ENCODE measurements at places on chromosomes 5 and 9. TPM values are rescaled to one million over a fixed set of nuclear protein-coding genes. Genes with fewer than 3 reads are reported as not detected.
A peak's percentile ranks its signal among the peaks of the same experiment; 100 is the strongest.

GRCh38 chr9:95923794-95924193 lies 48.3 kb downstream of the ERCC6L2 start:
- H3K36me3 ChIP-seq: peaks cover 18% of the 10 kb centered on the region
- no peaks in the 10 kb centered on the region for H3K27me3 ChIP-seq
- no peak overlapping the region for H3K4me3 ChIP-seq

DNA sequence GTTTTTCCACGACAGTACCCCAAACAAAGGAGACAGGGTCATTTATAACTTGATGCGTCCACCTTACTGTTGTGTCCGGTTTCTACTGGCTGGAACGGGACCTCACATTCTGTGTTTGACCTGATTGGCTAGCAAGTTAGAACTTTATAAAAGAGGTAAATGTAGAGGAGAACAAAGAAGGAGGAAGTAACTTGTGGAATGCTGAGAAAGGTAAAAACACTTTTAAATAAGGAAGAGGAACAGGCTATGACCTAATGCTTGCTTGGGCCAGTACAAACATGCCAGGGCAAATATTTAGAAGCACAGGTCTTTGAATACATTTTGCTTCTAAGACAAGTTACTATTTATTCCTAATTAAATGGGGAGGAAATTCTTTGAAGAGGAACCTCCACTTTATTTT lies 251.6 kb downstream of the KIAA0825 start:
- no peaks in the 10 kb centered on the region for H3K27me3 ChIP-seq
- no peaks in the 10 kb centered on the region for H3K36me3 ChIP-seq
- H3K4me3 ChIP-seq: no peak overlapping the region
- no peaks in the 10 kb centered on the region for H3K4me1 ChIP-seq

- no peak overlapping the region for H3K27ac ChIP-seq
- no peaks in the 10 kb centered on the region for H3K4me1 ChIP-seq
- no peak for DNase-seq
- no peak overlapping the region for H3K4me3 ChIP-seq
Measured at GRCh38 chr5:80060966-80061365, 25.8 kb downstream of the THBS4 start.

GRCh38 chr9:89577363-89577762 lies 27.4 kb upstream of the GADD45G start:
- no peak overlapping the region for H3K27ac ChIP-seq
- no peak for DNase-seq
- H3K36me3 ChIP-seq: no peaks in the 10 kb centered on the region

GRCh38 chr5:142870532-142871362 lies 100.6 kb downstream of the ARHGAP26 start:
- H3K27ac ChIP-seq: no peak overlapping the region
- H3K27me3 ChIP-seq: no peaks in the 10 kb centered on the region
- no peak overlapping the region for H3K4me3 ChIP-seq
- no peak for DNase-seq
- no peaks in the 10 kb centered on the region for H3K36me3 ChIP-seq

DNA sequence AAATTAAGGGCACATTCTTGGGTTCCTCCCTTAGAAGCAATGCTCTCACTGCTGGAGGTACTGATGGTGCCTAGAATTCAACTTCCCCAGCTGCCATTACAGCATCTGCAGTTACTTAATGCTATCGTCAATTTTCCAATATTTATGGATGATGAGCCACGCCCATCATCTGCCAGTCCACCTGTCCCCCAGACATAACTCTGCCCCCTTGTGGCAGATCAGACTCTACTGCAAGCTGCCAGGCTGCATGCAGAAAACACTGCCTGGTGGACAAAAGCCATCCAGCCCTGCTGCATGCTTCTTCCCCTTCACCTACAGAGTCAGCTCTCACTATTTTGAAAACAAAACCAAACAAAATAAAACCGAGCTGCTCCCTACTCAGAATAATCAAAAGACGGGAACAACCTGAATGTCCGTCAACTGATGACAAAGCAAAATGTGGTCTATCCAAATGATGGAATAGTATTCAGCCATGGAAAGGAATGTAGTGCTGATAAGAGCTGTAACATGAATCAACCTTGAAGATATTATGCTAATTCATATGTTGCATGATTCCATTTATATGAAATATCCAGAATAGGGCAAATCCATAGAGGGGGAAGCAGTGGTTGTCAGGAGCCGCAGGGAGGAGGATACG lies 66.4 kb downstream of the RETREG1 start:
- DNase-seq: peak; percentile 60
- no peaks in the 10 kb centered on the region for H3K4me1 ChIP-seq
- H3K27me3 ChIP-seq: no peaks in the 10 kb centered on the region
- H3K4me3 ChIP-seq: no peak overlapping the region
- H3K27ac ChIP-seq: no peak overlapping the region
- no peaks in the 10 kb centered on the region for H3K36me3 ChIP-seq

NNT gene
- total RNA-seq: 19.6 TPM

DNA sequence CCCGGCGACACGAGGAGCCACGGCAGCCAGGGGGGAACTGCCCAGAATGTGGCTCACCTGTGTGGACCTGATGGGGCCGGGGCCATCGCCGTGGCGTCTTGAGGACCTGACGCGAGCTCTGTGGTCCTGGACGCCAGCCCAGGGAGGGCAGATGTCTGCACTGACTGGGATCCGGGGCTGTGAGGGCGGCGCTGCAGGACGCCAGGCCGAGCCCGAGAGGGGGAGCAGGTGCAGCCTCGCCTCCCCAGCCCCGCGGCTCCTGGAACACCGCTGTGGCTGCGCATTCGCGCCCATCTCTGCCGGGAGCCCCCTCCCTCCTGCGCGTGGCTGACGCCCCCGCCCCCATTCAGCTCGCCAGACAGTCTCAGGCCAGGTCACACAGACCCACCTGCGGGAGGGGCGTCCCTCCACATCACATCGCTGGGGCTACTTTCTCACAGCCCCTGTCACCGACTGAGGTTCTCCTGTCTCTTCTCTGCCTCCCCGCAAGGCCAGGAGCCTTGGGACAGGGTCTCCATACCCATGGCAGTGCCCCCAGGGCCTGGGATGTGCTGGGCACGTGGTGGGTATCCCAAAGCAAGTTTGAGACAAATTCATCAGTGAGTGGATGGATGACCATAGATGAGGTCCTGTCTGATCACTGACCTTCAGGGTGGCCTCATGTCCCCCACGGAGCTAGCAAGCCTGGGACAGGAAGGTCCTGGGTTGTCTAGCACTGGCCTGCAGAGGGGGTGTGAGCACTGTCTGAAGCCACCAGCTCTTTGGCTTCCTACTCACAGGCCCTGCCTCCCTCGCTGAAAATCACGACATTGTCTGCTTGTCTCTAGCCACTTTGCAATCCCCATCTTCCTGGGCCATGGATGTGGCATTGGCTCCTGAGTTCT lies 47.3 kb downstream of the RASGEF1C start:
- no peak overlapping the region for H3K4me3 ChIP-seq
- H3K27me3 ChIP-seq: no peaks in the 10 kb centered on the region
- no peak overlapping the region for H3K27ac ChIP-seq

DNA sequence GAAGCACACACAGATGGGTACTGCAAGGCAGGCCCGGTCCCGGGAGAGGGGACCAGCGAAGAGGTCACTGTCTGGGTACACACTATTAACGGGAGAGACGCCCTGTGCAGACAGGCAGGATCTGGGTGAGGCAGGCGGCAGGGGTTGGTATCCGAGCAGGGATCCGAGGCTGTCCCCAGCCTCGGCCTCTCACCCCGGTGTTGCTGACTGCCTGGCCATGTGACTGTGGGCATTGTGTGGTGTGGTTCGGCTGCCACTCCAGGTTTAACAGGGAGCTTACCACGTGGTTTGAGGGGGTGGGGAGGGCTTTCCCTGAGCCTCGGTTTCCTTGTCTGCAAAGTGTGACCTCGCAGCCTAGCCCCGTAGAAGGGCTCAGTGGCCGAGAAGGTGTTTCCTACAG lies 11.1 kb upstream of the RALGDS start:
- H3K4me1 ChIP-seq: no peaks in the 10 kb centered on the region
- no peak overlapping the region for H3K27ac ChIP-seq
- H3K27me3 ChIP-seq: no peaks in the 10 kb centered on the region

FOXD1 gene
- total RNA-seq: 0.73 TPM

DNA sequence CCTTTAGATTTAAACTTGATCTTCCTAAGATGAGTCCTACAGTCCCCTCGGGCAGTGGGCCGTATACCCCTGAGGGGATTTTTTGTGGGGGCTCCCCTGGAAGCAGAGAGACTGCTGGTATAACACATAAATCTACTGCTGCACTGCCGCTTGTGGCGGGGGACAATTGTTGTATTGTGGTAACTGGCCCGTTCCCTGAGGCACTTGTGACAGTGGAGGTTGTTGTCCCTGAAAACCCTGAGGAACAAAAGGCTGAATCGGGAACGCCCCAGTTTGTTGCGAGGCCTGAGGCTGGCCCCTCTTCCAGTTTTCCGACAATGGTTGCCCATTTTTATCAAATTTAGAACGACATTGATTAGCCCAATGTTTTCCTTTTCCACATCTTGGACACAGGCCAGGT lies 4.7 kb upstream of the TMEM141 start:
- H3K27me3 ChIP-seq: no peaks in the 10 kb centered on the region
- no peak overlapping the region for H3K27ac ChIP-seq
- no peak for DNase-seq
- H3K4me3 ChIP-seq: no peak overlapping the region
- no peaks in the 10 kb centered on the region for H3K36me3 ChIP-seq

GRCh38 chr9:107299437-107299836 lies 16.4 kb downstream of the RAD23B start:
- H3K27me3 ChIP-seq: no peaks in the 10 kb centered on the region
- no peak overlapping the region for H3K27ac ChIP-seq
- H3K36me3 ChIP-seq: 0 out of 2 replicates have a peak, but pooled peaks cover 2% of the 10 kb centered on the region
- no peak overlapping the region for H3K4me3 ChIP-seq

- H3K27ac ChIP-seq: no peak overlapping the region
- DNase-seq: no peak
- no peaks in the 10 kb centered on the region for H3K4me1 ChIP-seq
- H3K27me3 ChIP-seq: no peaks in the 10 kb centered on the region
Measured at GRCh38 chr9:126450668-126451205, 124.1 kb downstream of the MVB12B start.

AFF4 gene
- total RNA-seq: 61.4 TPM

DNA sequence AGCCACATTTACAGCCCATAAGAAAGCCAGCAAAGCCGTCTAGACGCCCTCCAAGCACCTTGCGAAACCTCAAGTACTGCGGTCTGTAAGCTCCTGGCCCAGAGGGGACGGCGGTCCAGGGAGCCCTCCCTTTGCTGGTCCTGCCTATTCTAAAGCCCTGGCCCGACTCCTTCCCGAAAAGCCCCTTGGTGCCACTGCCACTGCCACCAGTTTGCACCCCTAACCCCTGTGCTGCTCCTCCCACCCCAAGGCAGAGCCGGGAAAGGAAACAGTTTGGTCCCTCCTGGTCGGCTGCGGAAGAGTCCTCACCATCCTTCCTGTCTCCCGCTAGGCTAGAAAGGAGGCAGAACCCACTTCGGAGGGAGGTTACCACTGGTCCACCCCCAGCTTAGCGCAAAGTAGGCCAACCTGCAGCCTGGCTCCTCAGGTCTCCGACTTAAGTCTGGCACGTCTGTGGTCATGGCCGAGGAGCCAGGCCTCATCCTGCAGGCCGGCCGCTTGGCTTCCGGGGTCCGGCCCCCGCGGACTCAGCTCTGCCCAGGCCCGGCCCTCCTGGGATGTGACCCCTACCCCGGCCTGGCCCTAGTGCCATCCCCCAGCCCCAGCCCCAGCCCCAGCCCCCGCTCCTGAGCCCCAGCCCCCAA lies 916 bp downstream of the TOR1A start:
- no peaks in the 10 kb centered on the region for H3K4me1 ChIP-seq
- DNase-seq: no peak
- H3K27me3 ChIP-seq: no peaks in the 10 kb centered on the region
- H3K36me3 ChIP-seq: peaks cover 27% of the 10 kb centered on the region

GRCh38 chr5:156147944-156148285 lies 179.0 kb upstream of the SGCD start:
- DNase-seq: no peak
- H3K27ac ChIP-seq: no peak overlapping the region
- H3K4me3 ChIP-seq: no peak overlapping the region
- H3K4me1 ChIP-seq: no peaks in the 10 kb centered on the region

PFDN1 gene
- 52.6 TPM for total RNA-seq

- no peak overlapping the region for H3K27ac ChIP-seq
- no peak for DNase-seq
- no peaks in the 10 kb centered on the region for H3K36me3 ChIP-seq
- no peak overlapping the region for H3K4me3 ChIP-seq
- no peaks in the 10 kb centered on the region for H3K4me1 ChIP-seq
Measured at GRCh38 chr5:137264573-137264972, 234.6 kb downstream of the SPOCK1 start.

- no peaks in the 10 kb centered on the region for H3K36me3 ChIP-seq
- 0 out of 2 replicates have a peak overlapping the region, but pooled peaks have one; percentile 2 for H3K4me3 ChIP-seq
- H3K27ac ChIP-seq: no peak overlapping the region
- DNase-seq: no peak
- peaks cover 94% of the 10 kb centered on the region for H3K27me3 ChIP-seq
- H3K4me1 ChIP-seq: peaks cover 10% of the 10 kb centered on the region
Measured at GRCh38 chr5:43020399-43020746, 19.7 kb downstream of the ANXA2R start.

CCDC183 gene
- 1.6 TPM for total RNA-seq

SIT1 gene
- 8.2 TPM for total RNA-seq

Measured in H1 (cell line).